ENCODE measurements at places on chromosomes 2 and 18. TPM values are rescaled to one million over a fixed set of nuclear protein-coding genes. Genes with fewer than 3 reads are reported as not detected.

CDK5R2 gene
- not detected for total RNA-seq

CDCA7 gene
- total RNA-seq: 1.5 TPM

HAUS1 gene
- total RNA-seq: 7.1 TPM

ROCK2 gene
- 34.4 TPM for total RNA-seq

IFIH1 gene
- total RNA-seq: 6.0 TPM

SLC14A1 gene
- 24.9 TPM for total RNA-seq

COLEC11 gene
- 1.9 TPM for total RNA-seq

NAT8 gene
- not detected for total RNA-seq

GALNT14 gene
- total RNA-seq: 0.38 TPM

NR4A2 gene
- total RNA-seq: 1.6 TPM

CCDC121 gene
- total RNA-seq: 6.2 TPM

ADAM23 gene
- 69.1 TPM for total RNA-seq

SERPINB8 gene
- 2.2 TPM for total RNA-seq

MAPK4 gene
- total RNA-seq: 34.1 TPM

SAG gene
- not detected for total RNA-seq

POTEC gene
- not detected for total RNA-seq

CDK15 gene
- 0.35 TPM for total RNA-seq

CNDP1 gene
- not detected for total RNA-seq

XIRP2 gene
- total RNA-seq: 298 TPM

PDE11A gene
- 4.4 TPM for total RNA-seq

MYL12A gene
- total RNA-seq: 2,252 TPM

TGOLN2 gene
- total RNA-seq: 65.6 TPM

PAIP2B gene
- total RNA-seq: 64.9 TPM

ALPP gene
- not detected for total RNA-seq

FZD7 gene
- total RNA-seq: 24.2 TPM

SERPINB12 gene
- total RNA-seq: not detected

NETO1 gene
- not detected for total RNA-seq

C2orf72 gene
- 0.16 TPM for total RNA-seq

TCF7L1 gene
- 9.3 TPM for total RNA-seq

CTAGE1 gene
- total RNA-seq: not detected

GPR45 gene
- not detected for total RNA-seq

HNMT gene
- 13.0 TPM for total RNA-seq

GPR155 gene
- total RNA-seq: 14.0 TPM

MARCO gene
- 19.7 TPM for total RNA-seq

TDRD15 gene
- not detected for total RNA-seq

CYRIA gene
- 5.1 TPM for total RNA-seq

TBR1 gene
- total RNA-seq: not detected

SLC4A5 gene
- 1.1 TPM for total RNA-seq

AMER3 gene
- not detected for total RNA-seq

MYOM1 gene
- 611 TPM for total RNA-seq

GPR39 gene
- total RNA-seq: not detected

BIRC6 gene
- total RNA-seq: 35.7 TPM

DTNA gene
- 153 TPM for total RNA-seq

Data from Right ventricle myocardium inferior (tissue), 1 donor.